ENCODE measurements at places on chromosomes 3 and 15.

DNA sequence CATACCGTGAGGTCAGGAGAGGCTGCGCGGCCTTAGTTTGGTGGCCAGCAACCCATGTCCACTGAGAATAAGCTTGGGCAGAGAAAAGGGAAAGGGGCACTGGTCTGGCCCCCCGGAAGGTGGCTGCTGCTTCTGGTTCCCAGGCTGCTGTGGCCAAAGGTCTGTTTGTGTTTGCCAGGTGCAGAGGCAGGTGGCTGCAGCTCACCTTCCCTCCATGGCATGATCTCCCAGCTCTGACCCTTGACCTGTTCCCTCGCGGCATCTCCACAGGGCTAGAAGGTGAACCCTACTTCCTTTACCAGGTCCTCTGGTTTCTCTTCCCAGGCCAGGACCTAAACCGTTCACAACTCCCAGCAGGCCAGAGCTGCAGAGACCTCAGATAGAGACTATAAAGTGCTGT, 13.8 kb downstream of the VPS18 start:
- DNase-seq: no peak

GRCh38 chr3:52093756-52094545, 37.6 kb upstream of the DUSP7 start:
- no peak for DNase-seq

- no peak for DNase-seq
These were observed 19.7 kb downstream of the CORO2B start for GRCh38 chr15:68598171-68599152.

DNA sequence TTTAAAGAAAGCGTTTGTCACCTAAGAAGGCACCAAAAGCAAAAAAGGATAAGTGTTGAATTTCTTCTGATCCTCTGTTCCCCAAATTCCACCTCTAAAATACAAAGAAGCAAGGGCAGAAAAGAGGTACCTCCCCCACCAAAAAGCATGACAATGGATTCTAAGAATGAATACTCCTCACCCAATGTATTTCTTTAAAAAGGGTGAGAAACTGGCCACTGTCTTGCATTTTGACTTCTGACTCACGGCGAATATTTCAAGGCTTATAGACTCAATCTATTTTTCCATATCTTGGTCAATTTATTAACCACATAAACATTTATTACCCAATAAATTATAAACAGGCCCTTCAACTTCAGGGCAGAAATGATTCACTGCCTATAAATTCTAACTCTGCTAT, 131.1 kb downstream of the NR1I2 start:
- DNase-seq: no peak

DNA sequence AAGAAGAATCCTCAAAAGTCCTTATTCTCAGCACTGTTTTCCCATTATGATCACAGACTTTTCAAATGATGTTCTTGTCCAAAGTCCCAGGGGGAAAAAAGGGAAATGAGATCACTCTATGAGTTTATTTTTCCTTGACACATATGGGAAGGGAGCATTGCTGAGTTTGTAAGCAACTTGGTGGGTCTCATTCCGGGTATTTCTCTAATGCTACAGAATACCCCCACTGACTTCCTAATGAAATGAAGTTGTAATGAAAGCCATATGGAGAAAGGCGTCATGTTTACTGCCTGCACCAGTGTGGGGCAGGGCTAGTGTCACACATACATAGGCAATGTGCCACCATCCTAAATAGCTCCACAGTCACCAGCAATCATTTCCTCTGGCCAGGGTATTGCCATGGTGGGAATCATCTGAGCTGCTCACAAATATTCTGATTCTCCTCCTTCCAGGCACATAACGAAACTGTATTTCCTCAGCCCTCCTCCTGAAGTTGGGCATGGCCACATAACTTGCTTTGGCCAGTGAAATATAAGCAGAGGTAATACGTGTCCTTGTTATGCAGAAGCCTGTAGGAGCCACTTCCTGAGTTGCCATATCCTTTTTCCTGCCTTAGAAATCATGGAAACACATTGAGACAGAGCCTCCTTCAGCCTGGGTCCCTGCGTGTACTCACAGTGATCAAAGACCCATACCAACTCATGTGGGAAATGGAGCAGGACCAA, 41.0 kb upstream of the C15orf61 start:
- no peak for DNase-seq

- no peak for DNase-seq
These were observed 50.2 kb upstream of the THBS1 start for GRCh38 chr15:39530480-39531342.

GRCh38 chr3:98761643-98762229, 1.4 kb upstream of the ST3GAL6 start:
- DNase-seq: no peak

GRCh38 chr15:93121107-93121506, 32.1 kb upstream of the RGMA start:
- DNase-seq: no peak

DNA sequence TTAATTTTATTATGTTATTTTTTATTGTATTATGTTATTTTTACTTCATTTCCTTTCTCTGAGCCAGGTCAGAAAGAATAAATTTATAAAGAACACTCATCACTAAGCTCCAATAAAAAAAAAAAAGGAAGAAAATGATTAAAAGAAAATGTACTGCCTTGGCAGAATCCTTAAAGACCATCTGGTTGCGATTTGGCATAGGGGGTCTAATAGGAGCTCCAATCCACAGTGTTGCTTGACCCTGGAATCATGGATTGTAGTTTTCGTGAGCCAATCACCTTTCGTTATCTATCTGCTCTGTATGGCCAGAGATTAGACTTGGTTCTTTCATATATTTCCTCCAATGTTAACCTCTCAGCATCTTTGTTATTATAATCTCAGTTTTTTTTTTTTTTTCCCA, 421.8 kb upstream of the MCTP2 start:
- DNase-seq: no peak

GRCh38 chr3:158121295-158121694, 11.4 kb downstream of the RSRC1 start:
- DNase-seq: no peak

DNA sequence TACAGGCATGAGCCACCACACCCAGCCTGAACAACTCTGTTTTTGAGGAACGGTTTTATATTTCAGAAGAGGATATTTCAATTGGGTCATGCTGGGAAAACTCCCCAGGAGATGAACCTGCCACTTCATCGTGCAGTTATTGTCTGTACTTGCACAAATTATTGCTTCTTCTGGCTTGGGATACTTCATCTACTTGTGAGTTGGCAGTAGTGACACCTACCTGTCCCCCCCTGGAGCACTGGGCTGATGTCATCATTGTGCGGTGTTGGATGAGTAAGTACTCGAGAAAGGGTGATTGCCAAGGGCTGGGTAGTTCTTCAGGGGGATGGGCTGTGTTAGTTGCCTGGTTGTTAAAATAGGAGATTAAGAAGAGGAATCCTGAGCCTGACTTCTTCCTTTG, 85.1 kb upstream of the SAMMSON start:
- no peak for DNase-seq

DNA sequence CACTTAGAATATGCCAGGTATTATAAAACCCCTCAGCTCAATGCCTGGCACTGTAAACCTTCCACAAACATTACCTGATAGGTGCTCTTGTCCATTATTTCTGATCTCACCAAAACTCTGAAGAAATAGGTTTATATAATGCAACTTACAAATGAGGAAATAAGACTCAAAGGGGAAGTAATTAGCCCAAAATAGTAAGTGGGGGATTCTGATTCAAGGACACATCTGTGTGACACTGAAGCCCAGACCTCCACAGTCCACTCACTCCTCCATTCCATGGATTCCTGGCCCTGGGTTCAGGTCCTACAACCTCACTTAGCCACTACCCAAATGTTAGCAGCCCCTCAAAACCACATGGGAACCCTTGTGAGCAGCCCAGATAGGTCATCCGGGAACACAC, 49.9 kb downstream of the TRANK1 start:
- no peak for DNase-seq

- DNase-seq: no peak
These were observed 7.4 kb downstream of the ZFAND6 start for GRCh38 chr15:80066912-80067311.

- no peak for DNase-seq
These were observed 343.0 kb upstream of the PLSCR5 start for GRCh38 chr3:146948186-146948585.

DNA sequence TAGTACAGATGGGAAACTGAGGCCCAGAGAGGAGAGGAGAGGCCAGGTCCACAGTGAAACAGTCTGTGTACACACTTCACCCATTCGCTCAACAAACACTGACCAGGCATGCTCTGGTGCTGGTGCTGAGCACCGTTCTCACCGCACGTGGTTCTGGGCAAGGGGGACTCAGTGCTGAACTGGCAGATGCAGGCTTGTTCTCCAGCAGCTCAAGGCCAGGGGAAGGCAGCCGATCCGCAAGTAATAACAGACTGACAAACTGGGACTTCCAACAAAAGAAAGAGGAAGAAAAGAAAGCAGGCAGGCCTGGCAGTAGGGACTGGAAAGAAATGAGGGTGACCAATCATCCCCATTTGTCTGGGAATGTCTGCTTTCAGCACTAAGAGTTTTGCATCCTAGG, 25.6 kb upstream of the LINGO1 start:
- no peak for DNase-seq
